Psoas muscle (tissue), 8 donors: ENCODE measurements at places on chromosomes 6 and 20. TPM values are rescaled to one million over a fixed set of nuclear protein-coding genes. Genes with fewer than 3 reads are reported as not detected.

SLC35F1 gene
- polyA plus RNA-seq: 0.05 TPM

PAK5 gene
- not detected for polyA plus RNA-seq

- DNase-seq: no peak
Observed at GRCh38 chr6:131510094-131510493, 62.9 kb upstream of the ARG1 start.

- DNase-seq: no peak
Observed at GRCh38 chr6:110618591-110619267, 142.3 kb upstream of the SLC22A16 start.
